ENCODE measurements at places on chromosomes 3 and 15. TPM values are rescaled to one million over a fixed set of nuclear protein-coding genes. Genes with fewer than 3 reads are reported as not detected.

- DNase-seq, result peak; percentile 66
Observed at GRCh38 chr3:58307639-58308215, 1.4 kb downstream of the HTD2 start.

ASB14 gene
- total RNA-seq, result not detected

- DNase-seq, result no peak
Observed at GRCh38 chr3:127137113-127137512, 55.8 kb upstream of the PRR23E start.

- no peak for DNase-seq
Observed at GRCh38 chr3:68467465-68467864, 464.9 kb downstream of the TAFA4 start.

DNA sequence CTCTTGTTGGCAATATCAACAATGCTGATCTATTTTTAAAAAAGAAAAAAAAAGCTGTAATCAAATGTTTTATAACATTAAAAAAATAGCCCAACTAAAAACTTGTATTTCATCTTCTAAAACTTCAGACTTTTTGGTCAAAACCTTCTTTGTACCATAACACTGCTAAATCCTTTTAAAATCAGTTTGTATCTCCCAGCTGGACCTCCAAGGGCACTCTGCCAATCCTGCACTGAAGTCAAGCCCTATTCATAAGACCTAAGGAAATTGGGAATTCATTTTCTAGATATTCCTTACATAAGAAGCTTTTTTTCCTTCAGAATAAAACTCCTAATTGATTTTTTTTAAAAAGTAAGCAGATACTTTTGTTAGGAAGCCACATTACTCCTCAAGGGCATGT is 38.2 kb upstream of the HCLS1 start:
- DNase-seq, result no peak

PTH1R gene
- not detected for total RNA-seq

RETNLB gene
- not detected for total RNA-seq

DNA sequence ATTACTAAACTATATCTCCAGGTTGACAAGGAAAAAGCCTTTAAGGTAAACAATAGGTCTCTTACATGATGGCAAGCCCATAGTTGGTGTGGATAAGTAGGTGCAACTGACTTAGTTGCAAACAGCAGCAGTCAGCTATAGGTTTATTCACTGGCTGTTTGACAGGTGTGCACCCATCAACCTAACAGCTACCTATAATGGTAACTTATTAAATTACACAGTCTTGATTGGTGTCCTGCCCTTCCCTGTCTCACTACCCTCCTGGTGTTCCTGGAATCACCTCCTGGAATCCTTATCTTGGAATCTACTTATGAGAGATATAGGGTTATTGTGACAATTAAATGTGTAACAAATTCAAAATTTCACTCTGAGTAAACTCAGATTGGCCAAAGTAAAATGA is 467.8 kb upstream of the UBE2E2 start:
- no peak for DNase-seq

ZNF445 gene
- total RNA-seq, result 3.2 TPM

- no peak for DNase-seq
Observed at GRCh38 chr3:62647711-62648110, 227.5 kb downstream of the CADPS start.

DNA sequence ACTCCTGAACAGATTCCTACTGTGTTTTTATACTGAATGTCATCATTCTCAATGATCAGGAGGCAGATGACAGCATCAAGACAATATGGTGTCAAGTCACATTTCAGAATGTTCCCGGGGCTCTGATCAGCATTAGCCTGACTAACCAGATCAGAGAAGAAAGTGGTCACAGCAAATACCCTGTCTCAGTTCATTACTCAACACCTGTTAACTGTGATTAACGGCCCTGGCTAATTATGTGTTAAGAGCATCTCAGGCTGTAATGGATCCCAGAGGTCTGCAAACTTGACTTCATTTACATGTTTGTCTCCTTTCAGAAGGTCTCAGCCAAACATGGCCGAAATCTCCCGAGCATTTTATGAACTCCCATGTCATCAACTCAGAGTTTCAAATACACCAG is 833.7 kb downstream of the FHIT start:
- no peak for DNase-seq

TM4SF18 gene
- total RNA-seq, result 72.6 TPM

- peak; percentile 56 for DNase-seq
Observed at GRCh38 chr3:151871639-151872468, 1.6 kb upstream of the SUCNR1 start.

C2CD4B gene
- not detected for total RNA-seq

GRCh38 chr3:185656321-185656840 is 70.3 kb downstream of the SENP2 start:
- DNase-seq, result peak; percentile 99

DNA sequence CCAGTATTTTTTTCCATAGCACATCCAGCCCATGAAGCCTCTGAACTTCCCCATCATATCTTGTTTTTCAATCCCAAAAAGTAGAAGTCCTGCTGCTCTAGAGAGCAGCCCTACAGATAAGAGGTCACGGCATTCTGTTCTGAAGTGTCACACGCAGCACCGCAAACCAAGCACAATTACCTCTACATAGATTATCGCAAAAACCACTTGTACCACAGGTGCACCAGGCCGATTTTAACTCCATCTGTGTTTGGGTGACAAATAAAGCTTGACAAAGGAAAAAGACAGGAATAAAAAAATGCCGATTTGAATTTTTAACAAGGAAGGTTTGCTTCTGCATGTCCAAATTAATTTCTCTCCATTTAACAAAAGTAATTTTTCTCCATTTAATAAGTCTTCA is 113.7 kb downstream of the MYO5A start:
- DNase-seq, result no peak

HYKK gene
- 6.6 TPM for total RNA-seq

Measured in SK-MEL-5 (cell line).